ENCODE measurements at places on chromosomes 4 and X.

DNA sequence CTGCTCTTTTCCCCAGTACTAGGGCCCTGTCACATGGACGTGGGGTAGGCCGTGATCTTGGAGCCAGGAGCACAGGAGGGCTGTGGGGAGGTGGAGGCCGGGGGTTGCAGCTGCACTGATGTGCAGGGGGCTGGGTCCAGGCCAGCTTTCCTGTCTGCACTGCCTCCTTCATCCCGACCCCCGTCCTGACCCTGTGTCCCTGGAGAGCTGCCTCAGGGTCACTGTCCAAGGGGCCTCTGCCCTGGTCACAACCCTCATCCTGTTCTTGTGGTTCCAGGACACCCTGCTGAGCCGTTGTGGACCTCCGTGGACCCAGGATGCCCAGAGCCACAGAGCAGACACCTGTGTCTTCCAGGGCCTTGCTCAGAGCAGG lies 91.7 kb upstream of the ADRA2C start:
- DNase-seq = no peak

DNA sequence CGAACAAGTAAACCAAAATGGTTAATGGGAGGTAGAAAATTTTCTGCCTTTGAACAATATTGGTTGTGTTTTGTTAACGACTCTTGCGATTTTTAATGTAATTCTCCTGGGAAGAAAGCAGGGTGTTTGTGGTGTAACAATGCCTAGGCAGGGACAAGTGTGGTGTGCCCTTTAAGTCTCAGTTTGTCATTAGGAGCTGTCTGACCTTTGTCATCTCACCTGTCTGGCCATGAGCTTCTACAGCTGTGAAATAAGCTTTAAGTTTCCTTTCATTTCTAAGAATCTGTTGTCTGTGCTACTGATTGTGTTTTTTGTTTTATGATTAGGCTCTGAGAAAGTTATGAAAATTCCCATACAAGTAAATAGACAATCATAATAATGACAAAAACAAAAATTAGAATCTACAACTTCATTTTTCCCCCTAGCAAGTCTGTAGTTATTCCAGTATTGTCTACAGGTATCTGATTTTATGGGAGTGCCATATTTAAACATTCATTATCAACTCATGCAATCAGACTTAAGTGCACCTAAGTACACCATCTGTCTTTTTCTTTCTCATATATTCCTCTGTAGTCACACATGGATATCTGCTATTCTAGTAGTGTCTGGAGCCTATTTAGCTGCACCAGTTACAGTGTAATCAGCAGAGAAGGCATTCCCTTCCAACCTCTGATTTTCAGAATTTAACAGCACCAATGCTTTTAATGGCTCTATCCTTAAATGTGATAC lies 203.5 kb downstream of the PPARGC1A start:
- DNase-seq = no peak

DNA sequence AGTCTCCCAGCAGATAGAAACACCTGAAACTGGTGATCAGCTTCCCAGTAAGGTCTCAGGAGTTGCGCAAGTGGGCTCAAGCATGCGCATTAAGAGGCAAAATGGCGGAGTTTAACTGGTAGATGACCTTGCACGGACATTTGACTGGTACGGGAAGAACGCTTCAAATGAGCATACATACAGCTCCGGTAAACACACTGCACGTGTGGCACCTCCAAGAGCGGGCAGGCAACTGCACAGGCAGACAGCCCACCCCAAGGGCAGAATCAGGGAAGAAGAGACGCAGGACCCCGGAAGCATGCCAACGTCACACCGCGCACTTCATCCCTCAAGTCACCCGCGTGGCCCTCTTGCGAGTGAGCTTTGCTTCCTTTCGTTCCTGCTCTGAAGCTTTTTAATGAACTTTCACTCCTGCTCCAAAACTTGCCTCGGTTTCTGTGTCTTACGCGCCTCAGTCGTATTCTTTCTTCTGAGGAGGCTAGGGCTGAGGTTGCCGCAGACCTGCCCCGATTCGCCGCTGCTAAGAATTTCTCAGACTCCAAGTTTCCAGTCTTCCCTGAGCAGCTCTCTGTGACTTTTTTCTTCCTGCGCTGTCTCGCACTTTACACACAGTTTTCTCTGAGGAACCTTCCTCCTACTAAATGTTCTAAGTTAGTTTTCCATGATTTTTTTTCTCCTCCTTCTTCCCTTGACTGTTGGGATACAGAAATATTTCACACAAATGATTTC lies 180.7 kb upstream of the ZFP42 start:
- DNase-seq = no peak

DNA sequence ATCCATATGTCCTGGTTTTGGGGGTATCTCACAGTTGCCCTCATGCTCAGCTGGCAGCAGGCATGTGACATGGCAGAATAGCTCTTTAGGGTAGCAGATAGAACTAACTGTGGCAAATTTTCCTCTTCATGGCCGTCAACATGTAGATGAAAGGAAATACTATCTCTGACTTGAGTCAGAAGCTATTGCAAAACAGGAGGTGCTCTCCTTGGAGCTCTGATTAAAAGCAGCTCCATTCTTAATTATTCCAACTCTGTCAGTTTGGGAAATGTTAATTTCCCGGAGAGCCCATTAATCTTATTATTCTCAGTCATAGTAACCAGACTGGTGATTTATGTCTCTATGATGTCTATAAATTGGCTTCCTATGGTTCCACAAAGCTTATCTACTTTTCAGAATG lies 18.2 kb downstream of the IL13RA1 start:
- DNase-seq = no peak

DNA sequence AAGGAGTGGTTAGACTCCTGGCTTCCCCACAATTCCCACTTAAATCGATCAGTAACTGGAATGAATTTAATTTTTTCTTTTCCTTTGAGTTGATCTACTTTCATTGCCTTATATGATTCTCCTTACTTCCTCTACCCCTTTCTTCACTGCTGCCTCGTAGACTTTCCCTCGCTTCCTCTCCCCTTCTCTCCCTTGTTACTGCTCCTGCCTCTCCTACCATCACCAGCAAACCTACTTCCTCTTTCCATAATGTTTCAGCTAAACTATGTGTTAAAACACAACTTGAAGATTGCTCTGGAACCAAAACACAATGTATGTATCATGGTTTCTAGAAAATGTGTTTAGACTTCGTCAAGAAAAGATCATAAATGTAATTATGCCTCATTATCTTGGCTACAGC lies 132.0 kb upstream of the TET2 start:
- DNase-seq = no peak

DNA sequence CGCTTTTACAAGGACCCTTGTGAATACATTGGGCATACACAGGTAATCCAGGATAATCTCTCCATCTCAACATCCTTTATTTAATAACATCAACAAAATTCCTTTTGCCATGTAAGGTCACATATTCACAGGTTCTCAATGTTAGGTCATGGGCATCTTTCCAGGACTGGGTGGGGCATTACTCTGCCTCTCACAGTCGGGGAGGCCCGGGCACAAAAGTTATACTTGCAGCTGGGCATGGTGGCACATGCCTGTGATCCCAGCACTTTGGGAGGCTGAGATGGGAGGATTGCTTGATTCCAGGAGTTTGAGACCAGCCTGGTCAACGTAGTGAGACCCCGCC lies 93.7 kb upstream of the AP1S2 start:
- DNase-seq = no peak

GRCh38 chrX:141341743-141342142 lies 99.4 kb upstream of the SPANXC start:
- no peak for DNase-seq

- no peak for DNase-seq
These were observed 126.4 kb upstream of the GATB start for GRCh38 chr4:151887031-151887815.

DNA sequence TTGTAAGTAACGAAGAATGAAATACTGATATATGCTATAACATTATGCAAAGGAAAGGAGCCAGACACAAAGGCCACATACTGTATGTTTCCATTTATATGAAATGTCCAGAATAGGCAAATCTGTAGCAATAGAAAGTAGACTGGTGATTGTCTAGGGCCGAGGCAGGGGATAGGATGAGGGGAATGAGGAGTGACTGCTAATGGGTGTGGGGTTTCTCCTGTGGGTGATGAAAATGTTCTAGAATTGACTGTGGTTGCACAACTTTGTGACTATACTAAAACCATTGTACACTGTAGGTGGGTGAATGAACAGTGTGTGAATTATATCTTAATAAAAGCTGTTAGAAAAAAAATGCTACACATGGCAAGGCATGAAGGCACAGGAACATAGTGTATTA lies 19.9 kb upstream of the SUPT20HL1 start:
- no peak for DNase-seq

DNA sequence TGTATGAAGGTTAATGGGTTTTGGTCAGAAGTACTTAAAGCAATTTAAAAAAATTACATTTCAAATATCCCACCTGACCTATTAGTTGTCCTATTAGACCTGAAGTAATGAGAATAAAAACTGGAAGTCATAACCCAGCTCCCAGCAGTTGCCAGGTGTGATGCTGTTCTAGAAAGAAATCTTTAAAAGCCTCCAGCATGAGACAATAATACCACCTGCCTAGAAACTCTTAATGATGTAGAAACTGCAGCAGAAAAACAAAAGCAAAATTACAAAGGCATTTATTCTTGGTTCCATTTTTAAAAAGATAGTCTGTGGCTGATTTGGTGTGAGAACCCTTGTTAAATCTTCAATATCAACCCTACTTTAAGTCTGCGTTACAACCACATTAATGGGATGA lies 1137.7 kb upstream of the TENM3 start:
- no peak for DNase-seq

DNA sequence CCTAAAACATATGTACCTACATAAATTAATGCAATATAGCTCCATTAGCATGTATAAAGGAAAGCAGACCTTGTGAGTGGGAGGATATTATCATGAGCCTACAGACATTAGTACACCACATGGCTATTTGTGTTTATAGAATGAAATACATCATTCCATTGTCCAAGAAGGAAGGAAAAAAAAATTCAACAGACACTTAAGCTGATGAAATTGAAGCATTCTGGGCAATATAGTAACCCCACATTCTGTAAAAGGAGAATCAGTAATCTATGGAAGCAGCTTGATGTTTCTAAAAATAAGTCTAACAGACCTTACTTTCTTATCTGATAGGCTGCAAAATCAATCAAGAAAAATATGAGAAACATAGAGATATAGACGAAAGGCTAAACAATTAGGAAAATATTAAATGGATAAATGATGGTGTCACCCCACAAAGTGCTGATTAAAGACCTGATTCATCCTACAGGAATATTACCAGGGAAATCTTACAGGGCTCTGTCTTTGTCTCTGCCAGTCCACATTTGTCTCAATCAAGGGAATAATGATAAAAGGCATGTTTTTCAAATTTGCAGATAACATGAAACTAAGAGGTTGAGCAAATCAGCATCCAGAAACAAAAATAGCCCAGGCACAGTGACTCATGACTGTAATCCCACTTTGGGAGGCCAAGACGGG lies 76.8 kb downstream of the COMMD8 start:
- DNase-seq = no peak

- no peak for DNase-seq
These were observed 21.4 kb downstream of the MAOB start for GRCh38 chrX:43860646-43861370.

DNA sequence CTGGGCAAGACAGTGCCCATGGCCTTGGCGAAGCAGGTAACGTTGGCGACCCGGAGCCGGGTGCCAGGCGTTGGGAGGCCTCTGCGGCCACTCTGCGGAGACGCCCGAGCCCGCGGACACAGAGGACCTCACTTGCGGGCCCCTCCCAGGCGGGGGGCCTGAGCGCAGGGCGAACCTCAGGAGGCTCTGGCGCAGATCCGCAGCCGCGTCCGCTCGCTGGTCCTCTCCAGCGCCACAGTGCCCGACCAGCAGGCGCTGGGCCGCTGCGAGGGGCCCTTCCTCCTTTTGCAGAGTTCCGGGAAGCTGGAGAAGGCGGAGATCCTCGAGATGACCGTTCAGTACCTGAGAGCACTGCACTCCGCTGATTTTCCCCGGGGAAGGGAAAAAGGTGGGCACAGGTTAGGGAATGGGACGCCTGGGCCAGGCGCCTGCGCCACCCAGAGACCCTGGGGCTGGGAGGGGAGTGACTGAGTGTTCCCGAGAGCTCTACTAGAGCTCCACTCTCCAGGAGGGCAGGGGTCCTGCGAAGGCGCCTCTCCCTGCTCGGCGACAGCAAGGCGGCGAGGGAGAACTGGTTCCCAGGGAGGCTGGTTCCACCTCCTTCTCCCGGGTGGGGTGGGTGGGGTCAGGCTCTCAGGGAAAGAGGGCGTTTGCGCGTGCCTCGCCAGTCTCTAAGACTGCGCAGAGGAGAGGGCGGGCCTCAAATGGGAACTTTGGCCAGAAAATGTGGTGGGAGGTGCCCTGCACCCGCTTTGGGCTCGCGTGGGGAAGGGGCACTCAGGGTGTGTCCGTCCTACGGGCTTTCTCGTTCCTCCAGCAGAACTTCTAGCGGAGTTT lies 1.4 kb downstream of the HELT start:
- DNase-seq = no peak

DNA sequence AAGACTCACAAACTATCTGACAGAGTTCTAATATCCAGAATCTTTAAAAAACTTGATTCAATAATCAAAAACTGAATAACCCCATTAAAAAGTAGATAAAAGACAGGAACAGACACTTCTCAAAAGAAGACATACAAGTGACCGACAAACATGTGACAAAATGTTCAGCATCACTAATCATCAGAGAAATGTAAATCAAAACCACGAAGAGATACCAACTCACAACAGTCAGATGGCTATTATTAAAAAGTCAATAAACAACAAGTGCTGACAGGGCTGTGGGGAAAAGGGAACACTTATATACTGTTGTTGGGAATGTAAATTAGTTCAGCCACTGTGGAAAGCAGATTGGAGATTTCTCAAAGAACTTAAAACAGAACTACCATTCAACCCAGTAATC lies 138.1 kb upstream of the RASGEF1B start:
- no peak for DNase-seq

- DNase-seq = no peak
These were observed 284.2 kb downstream of the PACRGL start for GRCh38 chr4:20984576-20984836.

GRCh38 chr4:159003420-159004253 lies 99.2 kb upstream of the RAPGEF2 start:
- DNase-seq = no peak

GRCh38 chrX:42934020-42934726 lies 156.2 kb upstream of the PPP1R2C start:
- no peak for DNase-seq
